ENCODE measurements at places on chromosomes 3 and 15.

DNA sequence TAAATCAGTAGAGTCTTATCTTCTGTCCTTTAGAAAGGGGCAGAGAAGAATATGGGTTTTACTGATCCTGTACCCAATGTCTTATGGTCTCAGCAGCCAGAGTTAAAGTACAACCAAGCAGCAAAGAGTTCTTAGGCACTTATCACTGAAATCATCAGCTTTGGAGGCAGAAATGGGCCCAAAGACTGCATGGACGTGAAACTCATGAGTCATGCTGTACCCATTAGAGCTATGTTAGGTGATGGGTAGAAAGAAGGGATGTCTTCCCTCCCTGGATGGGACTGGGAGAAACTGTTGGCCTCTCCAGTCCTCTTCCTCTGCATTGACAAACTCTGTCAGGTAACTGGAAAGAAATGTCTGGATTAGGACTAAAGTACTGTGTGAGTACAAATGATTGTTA lies 63.4 kb downstream of the EOMES start:
- DNase-seq = no peak

GRCh38 chr3:111852540-111852939 lies 6.5 kb upstream of the PHLDB2 start:
- no peak for DNase-seq

DNA sequence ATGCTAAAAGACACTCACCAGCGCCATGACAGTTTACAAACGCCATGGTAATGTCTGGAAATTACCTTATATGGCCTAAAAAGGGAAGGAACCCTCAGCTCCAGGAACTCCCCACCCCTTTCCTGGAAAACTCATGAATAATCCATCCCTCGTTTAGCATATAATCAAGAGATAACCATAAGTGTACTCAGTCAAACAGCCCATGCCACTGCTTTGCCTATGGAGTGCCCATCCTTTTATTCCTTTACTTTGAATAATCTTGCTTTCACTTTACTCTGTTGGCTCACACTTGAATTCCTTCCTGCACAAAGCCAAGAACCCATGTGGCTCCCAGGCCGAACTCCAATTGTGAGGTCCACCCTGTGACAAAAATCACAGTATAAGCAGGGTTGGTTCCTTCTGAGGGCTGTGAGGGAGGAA lies 19.1 kb upstream of the FSTL1 start:
- DNase-seq = no peak

DNA sequence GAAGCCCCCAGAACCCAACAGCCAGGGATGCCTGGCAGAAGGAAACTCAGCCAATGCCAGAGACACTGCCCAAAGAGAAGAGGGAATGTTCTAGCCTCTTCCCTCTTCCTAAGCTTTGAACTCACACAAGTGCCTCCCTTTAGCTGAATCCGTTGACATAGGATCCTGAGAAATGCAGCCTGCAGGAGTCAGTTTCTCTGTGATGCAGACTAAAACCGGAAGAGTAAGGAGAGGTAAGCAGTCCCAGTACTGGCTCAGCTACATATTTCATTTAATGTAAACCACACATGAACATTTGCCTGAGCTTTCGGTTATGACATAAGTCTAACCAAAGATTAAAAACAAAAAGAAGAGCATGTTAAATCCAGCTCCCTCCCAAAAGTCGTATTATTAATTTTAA lies 768.7 kb downstream of the TBL1XR1 start:
- no peak for DNase-seq

DNA sequence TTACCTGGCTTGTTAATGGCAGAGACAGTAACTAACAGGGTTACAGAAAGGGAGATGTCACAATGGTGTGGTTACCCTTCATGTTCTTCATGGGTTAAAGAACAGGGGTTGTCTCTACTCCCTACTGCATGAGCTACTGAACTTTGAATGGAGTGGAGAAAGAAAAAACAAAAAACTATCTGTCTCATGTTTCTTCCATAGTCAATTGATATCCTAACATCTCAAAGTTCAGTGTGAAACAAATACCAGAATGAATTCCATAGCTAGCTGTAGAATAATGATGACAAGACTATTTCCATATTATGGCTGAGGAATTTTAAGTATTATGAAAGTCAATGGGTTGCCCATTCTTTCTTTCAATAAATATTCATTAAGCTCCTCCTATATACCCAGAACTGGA lies 161.3 kb upstream of the LPP start:
- DNase-seq = no peak

Measured in activated CD8-positive, alpha-beta memory T cell treated with anti-CD3 and anti-CD28 coated beads for 48 hours (primary cell).